Activated CD4-positive, alpha-beta T cell treated with anti-CD3 and anti-CD28 coated beads, Interleukin-10, Interleukin-2, amounts not matched to agents 100 ng/mL and 50 ng/mL, durations not matched to agents 16 hours and 8 hours (primary cell): ENCODE measurements at places on chromosomes 13 and 19.

DNA sequence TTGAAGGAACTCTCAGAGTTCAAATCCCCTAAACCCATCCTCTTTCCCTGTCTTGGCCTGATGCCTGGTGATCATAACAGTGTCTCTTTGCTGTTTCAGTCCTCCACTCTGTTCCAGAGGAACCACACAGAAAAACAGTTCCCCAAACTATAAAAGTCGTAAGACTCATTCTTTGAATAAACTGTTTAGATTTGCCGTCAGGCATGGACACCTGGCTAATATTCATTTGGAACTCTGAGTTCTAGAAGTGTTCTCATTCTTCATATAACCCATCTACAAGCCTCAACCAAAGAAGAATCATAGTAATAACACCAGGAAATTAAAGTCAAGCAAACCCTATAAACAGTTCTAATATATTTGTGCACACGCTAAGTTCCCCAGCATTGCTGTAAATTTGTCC, 37.7 kb upstream of the ABCC4 start:
- DNase-seq = no peak

- DNase-seq = no peak
These were observed 21.0 kb upstream of the CD33 start for GRCh38 chr19:51203916-51204315.

GRCh38 chr13:84668637-84669036, 786.4 kb upstream of the SLITRK1 start:
- DNase-seq = no peak

DNA sequence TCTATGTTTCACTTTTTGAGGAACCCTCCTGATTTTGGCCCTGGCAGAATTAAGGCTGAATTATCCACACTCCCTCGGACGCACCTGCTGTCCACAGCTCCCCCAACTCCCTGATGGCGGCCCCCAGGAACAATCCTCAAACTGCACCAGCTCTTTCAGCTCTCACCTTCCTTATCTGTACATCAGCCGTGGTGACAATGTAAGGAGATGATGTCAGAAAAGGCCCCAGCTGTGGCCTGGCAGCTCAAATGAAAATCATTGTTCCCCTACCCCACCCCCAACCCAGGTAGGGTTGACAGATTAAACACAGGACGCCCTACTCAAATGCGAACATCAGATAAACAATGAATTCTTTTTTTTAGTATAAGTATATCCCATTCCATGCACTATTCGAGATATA, 35.0 kb upstream of the KLF2 start:
- DNase-seq = no peak

- DNase-seq = no peak
These were observed 58.6 kb downstream of the WASF3 start for GRCh38 chr13:26616126-26616525.
